Colonic mucosa (tissue), 4 donors: ENCODE measurements at places on chromosomes 13 and 19. TPM values are rescaled to one million over a fixed set of nuclear protein-coding genes. Genes with fewer than 3 reads are reported as not detected.

The KISS1R gene
- not detected for total RNA-seq

DNA sequence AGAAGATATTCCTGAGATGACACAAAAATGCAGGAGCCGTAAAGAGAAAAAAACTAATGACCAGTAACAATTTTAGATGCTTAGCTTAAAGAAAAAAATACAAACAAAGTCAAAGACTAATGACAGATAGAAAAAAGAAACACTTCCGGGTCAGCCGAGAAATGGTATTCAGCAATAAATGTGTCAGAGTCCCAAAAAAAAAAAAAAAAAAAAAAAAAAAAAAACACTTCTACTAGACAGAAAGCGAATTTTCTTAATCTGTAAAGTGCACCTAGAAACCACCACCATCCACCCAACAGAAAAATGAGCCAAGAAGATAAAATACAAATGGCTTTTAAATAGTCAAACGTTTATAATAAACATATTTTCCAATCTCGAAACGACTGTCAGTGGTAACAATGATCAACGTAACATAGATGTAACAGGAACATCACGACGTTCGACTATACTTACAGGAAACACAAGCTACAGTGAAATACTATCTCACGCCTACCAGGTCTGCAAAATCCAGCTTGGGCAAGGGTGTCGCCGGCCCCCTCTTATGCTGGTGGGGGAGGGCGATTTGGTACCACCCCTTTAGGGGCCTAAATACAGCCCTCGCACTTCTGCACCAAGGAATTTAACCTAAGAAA is 10.6 kb downstream of the ABHD17A start:
- DNase-seq, result no peak

The GPR12 gene
- total RNA-seq, result 0.05 TPM

DNA sequence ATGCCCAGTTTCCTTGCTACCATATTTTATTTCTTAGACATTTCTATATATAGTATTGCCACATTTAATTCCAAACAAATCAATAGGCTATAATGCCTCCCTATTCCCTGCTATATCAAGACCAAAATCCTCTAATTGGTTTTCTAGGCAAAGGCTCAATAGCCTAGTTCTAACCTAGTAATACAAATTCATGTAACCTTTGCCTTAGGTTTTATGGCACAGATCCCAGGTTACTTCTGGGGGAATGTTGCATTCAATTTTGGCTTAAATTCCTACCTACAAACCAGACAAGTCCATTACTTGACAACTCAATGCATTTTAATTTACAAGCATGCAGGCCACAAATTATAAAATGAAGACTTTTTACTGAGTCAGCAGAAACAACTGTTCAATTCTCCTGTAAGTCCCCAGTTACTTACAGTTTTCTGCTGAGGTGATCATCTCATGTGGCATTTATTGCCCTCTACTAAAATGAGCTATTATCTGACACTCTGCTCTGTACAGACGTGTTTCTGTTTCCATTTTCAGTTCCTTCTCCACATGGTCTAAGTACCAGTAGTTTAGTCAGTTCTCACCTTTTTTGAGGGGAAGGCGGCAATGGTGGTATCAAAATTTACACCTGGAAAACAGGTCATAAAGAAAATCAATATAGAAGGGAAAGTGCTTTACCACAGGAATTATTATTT is 11.7 kb downstream of the KCNRG start:
- DNase-seq, result no peak

The TEX26 gene
- not detected for total RNA-seq

The SHISA7 gene
- not detected for total RNA-seq

The MAG gene
- not detected for total RNA-seq

DNA sequence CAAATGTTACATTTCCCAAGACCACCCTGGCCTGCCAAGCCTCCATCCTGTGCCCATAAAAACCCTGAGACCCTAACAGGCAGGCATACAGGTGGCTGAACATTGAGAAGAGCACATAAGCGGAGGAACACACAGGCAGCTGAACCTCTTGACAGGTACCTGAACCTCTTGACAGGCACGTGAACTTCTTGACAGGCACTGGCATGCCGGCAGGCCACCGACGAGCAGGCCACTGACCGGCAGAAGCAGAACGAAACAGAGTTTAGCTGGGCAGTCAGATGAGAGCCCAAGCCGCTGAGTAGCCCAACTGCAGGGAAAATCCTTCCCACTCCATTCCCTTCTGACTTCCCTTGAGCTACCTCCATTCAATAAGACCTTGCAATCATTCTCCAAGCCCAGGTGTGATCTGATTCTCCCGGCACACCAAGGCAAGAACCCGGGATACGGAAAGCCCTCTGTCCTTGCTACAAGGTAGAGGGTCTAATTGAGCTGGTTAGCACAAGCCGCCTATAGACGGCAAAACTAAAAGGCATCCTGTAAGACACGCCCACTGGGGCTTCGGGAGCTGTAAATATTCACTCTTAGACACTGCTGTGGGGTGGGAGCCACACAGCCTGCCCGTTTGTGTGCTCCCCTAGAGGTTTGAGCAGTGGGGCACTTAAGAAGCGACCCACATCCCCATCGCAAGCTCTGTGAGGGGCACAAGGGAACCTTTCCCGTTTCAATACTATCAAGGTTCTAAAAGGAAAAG is 2613.9 kb upstream of the PCDH20 start:
- no peak for DNase-seq
